ELF-1 (cell line): ENCODE measurements at places on chromosomes 4 and X.

GRCh38 chrX:27619975-27620374, 29.8 kb downstream of the DCAF8L2 start:
- DNase-seq: no peak

GRCh38 chr4:159682996-159683395, 580.1 kb downstream of the RAPGEF2 start:
- DNase-seq: no peak

GRCh38 chrX:133056341-133056740, 40.6 kb downstream of the USP26 start:
- no peak for DNase-seq

GRCh38 chr4:12379191-12379590, 950.5 kb upstream of the HS3ST1 start:
- no peak for DNase-seq

DNA sequence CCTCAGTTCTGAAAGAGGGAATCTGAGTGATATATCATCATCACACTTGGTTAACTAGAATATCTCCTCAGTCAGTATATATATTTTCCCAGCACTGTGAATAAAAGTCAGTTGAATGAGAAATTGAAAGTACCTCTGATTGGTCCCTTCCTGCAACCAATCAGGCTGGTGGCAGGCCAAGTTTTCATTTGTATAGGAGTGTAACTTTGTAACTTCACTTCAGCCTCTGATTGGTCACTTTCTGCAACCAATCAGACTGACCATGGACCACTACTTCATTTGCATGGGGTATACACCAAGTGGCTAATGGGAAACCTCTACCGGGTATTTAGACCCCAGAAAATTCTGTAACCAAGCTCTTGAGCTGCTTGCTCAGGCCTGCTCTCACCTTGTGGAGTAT, 2.0 kb upstream of the PGK1 start:
- no peak for DNase-seq

- DNase-seq: no peak
Observed at GRCh38 chr4:7354927-7355326, 79.8 kb downstream of the PSAPL1 start.

GRCh38 chr4:25246680-25247611, 13.1 kb downstream of the PI4K2B start:
- no peak for DNase-seq

DNA sequence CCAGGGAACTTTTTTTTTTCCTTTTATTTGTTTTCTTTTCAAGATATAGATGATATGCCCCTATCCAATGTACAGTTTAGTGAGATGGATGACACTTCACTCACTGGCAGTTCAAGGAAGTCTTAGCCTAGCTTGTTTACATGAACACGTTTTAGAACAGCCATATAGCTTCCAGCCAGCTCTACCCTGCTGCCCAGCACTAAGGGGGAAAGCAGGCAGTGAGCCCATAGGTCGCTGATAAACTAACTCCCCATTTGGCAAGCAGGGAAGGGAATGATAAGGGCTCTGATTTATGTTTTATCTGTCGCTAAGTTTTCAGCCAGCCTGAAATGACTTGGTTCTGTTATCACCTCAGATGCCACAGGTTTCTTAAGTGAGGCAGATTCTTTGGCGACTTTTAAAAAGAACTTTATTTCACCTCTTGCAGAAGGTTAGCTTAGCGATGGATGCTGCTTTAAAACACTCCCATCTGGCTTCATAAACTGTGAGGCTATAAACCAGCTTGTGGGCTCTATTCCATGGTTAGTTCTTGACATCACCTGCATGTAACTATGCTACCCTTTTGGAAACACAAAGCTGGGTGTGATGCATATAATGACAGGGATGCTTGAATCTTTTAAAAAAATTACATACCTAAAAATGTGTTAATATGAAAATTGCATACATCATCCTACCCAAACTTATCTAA, 348.4 kb downstream of the FBXO8 start:
- peak; percentile 19 for DNase-seq

DNA sequence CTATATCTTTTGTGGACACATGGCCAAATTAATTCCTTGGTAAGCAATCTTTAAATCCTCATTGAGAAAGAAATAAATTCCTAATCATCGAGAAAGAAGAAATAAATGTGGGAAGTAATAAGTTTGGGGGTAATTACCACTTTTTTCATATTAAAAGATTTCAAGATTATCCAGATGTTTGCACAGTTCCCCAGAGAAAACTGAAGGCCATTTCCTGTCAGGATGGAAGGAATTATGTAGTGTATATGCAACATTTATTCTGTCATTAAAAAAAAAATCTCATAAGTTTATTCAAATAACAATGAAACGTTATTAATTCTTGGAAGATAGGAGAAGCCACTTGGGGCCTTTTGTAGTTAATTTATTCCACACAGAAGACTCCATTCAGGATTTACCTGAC, 385.6 kb upstream of the NR3C2 start:
- DNase-seq: no peak

- DNase-seq: no peak
Observed at GRCh38 chrX:69362354-69362753, 141.8 kb upstream of the NALF2 start.

DNA sequence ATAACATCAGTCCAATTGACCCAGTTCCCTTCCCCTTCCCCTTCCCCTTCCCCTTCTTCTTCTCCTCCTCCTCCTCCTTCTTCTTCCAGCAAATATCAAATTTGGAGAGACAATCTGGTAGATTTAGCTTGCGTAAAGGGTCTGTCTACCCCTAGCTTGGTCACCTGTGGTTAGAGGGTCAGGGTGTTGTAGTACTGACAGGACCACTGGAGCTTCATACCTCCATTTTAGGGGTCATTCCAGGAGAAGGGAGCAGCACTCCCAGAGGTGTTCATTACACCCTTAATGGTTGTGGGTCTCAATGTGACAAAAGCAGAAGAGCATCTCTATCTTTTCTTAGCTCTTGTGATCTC, 3.7 kb upstream of the FGB start:
- no peak for DNase-seq

GRCh38 chr4:157983300-157983699, 189.5 kb downstream of the GASK1B start:
- DNase-seq: no peak

- peak; percentile 58 for DNase-seq
Observed at GRCh38 chrX:130174045-130174704, 2.4 kb downstream of the RAB33A start.

DNA sequence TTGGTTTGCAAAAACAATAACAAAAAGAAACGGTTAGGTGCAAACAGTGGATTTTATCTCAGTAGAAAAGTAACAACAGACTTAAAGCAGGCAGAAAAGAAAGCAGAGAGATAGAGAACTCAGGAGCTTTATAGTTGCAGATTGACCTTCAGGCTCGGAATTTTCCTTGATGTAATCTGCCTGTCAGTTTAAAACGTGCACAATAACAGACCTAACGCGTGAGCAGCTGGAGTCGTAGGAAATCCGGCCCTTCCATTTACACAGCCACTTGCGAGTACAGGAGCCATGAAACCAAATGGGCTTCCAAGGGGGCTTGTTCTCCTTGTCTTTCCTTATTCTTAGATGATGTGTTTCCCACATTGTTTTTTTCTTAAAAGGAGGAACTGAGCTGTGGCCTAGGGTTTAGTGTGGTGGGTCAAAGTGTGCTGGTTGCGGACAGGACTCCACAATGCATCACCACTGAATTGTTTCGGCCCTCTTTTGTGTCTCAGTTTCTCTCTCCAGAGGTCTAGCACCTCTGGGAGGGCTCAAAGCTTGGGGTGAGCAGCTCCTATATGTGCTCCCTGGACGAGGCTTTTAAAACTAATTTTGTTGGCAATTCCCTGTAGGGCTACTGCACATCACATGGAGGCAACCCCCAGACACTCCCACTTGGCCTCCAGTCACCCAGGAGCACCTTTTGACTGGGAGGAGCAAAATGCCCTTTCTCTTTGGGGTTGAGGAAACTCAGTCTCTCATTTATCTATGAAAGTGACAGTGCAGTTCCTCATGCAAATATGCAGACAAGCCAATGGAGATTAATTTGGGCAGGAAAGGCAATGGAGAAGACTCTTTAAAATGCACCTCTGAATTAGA, 13.9 kb upstream of the MPP1 start:
- no peak for DNase-seq

- no peak for DNase-seq
Observed at GRCh38 chrX:119340606-119341205, 58.4 kb upstream of the SLC25A43 start.

- no peak for DNase-seq
Observed at GRCh38 chr4:177356921-177357320, 47.2 kb downstream of the NEIL3 start.

DNA sequence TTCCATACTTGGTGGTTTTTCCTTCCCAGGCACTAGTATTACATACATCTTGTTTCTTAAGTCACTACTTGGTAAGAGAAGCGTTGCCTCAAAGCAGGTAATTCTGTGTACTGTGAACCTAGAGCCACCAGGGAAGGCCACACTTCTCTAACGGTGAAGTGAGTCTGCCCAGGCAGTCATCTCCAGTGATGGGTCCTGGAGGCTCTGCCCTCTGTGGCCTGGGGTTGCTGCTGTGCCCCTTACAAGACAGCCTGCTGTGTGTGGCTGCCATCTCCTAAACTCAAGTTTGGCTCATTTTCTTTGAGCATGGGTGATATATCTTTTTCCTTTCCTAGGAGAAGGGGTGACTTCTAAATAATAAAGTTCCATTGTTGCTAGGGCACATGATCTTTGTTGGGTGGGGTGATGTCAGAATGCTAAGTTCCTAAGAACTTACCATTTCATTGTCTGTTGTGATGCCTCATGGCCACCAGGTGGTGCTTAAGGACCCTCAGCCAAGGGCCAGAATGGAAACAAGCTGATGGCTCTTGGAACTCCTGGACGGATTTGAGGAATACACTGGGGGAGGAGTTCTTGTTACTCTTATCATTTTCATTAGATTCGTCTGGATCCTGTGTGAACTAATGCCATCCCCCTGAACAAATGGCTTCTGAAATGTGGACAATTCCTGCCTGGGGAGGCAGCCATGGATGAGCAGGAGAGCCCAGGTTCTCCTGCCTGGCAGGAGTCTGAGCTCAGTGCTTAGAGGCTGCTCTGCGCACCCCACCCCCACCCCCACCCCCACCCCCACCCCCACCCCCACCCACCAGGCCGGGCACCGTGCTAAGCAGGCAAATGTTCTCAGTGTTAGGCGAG, 41.1 kb upstream of the WDR1 start:
- peak; percentile 66 for DNase-seq

- DNase-seq: peak; percentile 61
Observed at GRCh38 chrX:111114806-111115205, 18.8 kb downstream of the PAK3 start.

- no peak for DNase-seq
Observed at GRCh38 chr4:142645475-142646108, 200.5 kb downstream of the INPP4B start.

- no peak for DNase-seq
Observed at GRCh38 chr4:105236202-105236915, 89.7 kb downstream of the TET2 start.

DNA sequence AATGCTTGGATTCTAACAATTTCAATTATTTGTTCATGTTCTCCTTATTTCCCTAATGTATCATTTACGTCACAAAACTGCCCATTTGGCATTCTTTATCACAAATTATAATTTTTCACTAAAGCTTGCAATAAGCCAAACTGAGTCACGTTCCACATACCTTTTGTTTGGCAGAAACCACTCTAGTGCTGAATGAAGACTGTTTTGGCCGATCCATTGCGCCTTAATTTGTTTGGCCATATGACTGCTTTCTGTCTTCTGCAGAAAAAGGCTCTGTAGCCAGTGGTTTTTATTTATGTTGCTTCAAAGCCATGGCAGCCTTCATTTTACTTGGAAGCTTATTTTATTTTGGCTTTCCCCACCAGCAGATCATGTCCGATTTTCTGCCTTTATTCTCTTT, 184.4 kb upstream of the HAND2 start:
- DNase-seq: no peak

DNA sequence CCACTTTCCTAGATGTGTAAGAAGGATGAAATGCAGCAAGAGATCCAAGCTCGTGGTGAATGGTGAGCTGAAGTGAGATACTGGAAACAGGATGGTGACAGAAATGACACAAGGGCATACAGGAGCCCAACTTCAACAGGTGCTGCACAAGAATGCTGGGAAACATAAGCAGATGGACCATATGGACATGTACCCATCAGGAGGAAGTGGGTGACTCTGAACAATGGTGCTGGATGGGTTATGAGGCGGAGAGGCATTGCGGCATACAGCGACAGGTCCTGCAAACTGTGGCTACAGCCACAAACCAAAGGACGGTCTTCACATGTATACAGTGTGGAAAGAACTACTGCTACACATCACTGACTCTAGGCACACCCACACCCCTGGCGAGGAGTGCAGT, 265.7 kb downstream of the CAMK2D start:
- DNase-seq: no peak

DNA sequence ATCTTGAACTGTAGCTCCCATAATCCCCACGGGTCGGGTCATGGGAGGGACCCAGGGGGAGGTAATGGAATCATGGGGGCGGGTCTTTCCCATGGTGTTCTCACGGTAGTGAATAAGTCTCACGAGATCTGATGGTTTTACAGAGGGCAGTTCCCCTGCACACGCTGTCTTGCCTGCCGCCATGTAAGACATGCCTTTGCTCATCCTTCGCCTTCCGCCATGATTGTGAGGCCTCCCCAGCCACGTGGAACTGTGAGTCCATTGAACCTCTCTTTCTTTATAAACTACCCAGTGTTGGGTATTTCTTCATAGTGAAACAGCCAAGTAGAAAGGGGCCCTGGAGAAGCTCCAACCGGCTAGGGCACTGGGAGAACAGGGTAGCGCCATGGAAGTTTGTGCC, 12.3 kb downstream of the CTAG1A start:
- DNase-seq: no peak

- DNase-seq: peak; percentile 10
Observed at GRCh38 chr4:152304220-152304619, 231.7 kb downstream of the FBXW7 start.

GRCh38 chr4:4327652-4328121, 37.6 kb downstream of the ZBTB49 start:
- DNase-seq: peak; percentile 91

- no peak for DNase-seq
Observed at GRCh38 chr4:42716996-42717395, 60.1 kb upstream of the ATP8A1 start.

DNA sequence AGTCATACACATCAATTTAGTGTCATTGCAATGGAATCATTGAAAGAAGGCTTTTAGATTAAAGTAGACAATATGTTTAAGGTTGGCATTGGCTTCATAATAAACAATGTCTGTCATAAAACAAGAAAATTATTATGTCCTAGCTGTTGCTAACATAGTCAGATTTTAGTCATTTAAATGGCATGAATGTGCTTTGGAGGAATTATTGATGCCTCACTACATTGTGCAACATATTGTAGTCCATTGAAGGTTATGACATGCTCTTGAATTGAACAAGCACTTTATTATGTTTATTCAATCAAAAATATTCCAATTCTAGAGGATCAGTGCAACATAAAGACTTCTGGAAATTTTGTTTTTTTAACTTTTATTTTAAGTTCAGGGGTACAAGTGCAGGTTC, 489.8 kb upstream of the AMOT start:
- DNase-seq: no peak

- no peak for DNase-seq
Observed at GRCh38 chrX:119187298-119187697, 48.8 kb upstream of the PGRMC1 start.

GRCh38 chrX:17779434-17779833, 42.1 kb downstream of the SCML1 start:
- DNase-seq: no peak
